Fibroblast of mammary gland (primary cell): ENCODE measurements at places on chromosomes 13 and 19.

DNA sequence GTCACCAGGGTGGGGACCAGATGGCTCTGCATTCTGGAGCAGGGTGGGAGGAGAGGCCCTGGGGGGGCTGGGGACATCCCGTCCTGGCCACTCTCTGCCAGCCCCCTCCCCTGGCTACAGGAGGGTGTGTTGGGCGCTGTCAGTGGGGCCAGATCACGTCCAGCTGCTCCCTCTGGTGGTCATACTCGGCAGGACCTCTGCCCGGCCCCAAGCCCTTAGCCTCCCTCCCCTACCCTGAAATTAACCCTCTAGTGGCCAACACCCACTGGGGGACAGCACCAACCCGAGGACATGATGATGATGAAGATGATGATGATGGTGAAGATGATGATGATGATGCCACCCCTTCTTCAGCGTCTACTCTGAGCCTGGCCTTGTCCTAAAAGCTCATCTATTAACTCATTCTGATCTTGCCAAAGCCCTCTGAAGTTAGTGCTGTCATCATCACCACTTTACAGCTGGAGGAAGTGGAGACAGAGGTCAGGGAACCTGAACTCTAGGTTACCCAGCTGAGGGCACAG, 590 bp upstream of the LGI4 start:
- DNase-seq = peak; percentile 61

GRCh38 chr13:22114630-22115311, 443.9 kb downstream of the FGF9 start:
- DNase-seq = no peak

- peak; percentile 18 for DNase-seq
Observed at GRCh38 chr13:75226092-75226491, 255.9 kb downstream of the TBC1D4 start.

DNA sequence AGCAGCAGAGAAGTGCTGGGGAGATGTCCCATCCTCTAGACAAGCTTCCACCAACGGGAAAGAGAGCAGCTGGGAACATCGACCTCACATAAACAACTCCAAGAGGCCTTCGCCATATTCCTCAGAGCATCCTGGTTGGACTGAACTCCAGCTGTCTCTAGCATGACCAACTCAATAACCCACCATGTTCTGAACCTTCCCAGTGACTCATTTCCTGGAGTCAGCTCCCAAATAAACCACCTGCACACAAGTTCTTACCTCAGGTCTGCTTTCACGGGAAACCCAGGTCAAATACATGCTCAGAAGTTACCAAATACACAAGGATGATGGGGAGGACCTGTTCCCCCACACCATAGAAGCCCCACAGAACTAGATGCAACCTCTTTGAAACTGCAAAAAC, 878.5 kb downstream of the UQCRFS1 start:
- no peak for DNase-seq

DNA sequence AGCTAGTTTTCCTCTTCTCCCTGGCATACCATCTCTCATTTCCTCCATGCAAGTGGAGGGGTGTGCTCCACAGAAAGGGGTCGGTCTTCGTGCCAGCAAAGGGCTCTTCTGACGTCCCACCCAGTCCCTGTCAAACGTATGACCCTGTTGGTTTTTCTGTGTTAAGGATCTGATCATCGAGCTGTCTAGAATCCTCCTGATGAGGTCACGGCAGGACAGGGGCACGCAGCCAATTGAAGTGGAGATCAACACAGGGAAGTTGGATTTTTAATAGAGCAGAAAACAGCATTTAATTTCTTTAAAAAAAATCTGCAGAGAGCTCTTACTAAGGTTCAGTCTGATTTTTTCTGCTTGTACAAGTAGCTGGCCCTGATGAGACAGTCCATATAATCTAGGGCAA, 339.4 kb downstream of the TEX29 start:
- no peak for DNase-seq

DNA sequence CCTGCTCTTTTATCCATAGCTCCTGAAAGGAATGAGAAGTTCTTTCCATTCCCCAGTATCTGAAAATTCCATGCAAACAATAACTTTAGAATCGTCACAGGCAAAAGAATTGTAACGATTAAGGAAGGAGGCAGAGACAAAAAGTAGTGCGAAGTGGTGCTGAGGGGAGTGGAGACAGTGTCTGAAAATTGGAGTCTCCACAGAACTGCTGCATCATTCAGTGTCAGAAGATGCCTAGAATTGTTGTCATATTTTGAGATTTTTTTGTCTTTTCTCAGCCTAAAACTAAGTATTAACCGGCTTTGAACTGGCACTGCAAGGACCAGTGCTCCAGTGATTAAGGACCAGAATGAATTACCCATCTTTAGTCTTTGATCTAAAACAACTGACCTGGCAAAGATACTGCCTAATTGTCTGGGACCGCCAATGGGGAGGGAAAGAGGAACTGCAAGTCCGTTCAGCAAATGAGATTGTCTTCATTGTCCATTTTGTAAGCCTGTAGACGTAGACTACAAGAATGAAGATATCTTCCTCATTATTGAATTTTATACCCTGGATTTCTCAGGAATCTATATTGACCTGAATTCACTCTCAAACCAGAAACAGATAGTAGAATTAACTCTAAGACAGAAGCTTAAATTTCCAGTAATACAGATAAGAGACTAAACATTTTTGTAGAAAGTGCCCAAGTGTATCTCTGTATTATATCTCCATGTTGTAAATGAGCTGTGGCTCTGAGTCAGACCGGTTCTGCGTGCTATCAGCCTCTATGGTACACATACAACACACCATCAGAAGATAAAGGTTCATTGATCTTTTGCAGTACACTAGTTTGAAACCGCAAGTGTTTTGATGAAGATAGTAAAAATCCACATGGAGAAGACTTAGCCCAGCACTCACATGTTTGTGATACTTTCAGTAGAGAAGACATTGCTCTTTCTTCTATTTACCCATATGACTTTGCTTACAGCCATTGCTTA, 293.2 kb downstream of the EFNB2 start:
- no peak for DNase-seq

GRCh38 chr13:33087091-33087490, 70.9 kb downstream of the KL start:
- no peak for DNase-seq

- DNase-seq = no peak
Observed at GRCh38 chr19:8206147-8207087, 2.8 kb upstream of the CERS4 start.

DNA sequence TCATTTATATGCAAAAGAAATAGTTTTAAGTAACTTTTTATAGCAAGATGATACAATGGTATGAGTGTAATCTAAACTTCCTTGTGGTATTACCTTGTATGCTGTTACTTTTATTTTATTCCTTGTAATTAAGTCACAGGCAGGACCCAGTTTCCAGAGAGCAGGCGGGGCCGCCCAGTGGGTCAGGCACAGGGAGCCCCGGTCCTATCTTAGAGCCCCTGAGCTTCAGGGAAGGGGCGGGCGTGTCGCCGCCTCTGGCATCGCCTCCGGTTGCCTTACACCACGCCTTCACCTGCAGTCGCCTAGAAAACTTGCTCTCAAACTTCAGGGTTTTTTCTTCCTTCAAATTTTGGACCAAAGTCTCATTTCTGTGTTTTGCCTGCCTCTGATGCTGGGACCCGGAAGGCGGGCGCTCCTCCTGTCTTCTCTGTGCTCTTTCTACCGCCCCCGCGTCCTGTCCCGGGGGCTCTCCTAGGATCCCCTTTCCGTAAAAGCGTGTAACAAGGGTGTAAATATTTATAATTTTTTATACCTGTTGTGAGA, 10.2 kb downstream of the PLPPR3 start:
- no peak for DNase-seq

DNA sequence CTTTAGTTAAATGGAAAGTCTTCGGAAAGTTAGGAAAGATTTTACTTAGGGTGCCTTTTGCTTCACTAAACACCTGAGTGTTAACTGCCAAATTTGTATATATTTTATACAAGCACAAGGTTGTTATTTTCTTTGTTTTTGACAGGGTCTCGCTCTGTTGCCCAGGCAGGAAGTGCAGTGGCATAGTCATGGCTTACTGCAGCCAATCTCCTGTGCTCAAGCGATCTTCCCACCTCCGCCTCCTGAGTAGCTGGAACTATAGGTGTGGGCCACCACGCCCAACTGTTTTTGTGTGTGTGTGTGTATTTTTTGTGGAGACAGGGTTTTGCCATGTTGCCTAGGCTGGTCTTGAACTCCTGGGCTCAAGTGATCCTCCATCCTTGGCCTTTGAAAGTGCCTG, 16.2 kb downstream of the KCTD4 start:
- no peak for DNase-seq

DNA sequence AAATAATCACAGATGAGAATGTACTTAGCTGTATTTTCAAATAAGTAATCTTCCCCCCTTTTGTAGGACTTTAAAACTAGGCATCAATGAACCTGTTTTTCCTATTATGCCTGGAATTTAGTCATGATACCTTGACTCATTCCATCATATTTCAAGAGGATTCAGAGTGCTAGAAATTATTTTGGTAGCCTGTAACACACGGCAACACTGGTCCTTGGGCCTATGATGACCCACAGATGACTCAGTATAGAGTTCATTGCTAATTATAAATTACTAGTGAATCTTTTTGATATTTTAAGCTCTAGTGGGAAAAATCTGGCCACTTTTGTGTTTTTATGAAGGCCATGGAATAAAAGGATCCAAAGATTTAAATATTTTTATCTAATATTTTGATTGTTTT, 26.0 kb upstream of the GARRE1 start:
- DNase-seq = peak; percentile 46

GRCh38 chr13:54733639-54734038, 1705.0 kb downstream of the OLFM4 start:
- DNase-seq = no peak

- peak; percentile 89 for DNase-seq
Observed at GRCh38 chr19:36849701-36850558, 746 bp upstream of the ZNF345 start.

- no peak for DNase-seq
Observed at GRCh38 chr13:22773465-22773864, 407.3 kb upstream of the SGCG start.

DNA sequence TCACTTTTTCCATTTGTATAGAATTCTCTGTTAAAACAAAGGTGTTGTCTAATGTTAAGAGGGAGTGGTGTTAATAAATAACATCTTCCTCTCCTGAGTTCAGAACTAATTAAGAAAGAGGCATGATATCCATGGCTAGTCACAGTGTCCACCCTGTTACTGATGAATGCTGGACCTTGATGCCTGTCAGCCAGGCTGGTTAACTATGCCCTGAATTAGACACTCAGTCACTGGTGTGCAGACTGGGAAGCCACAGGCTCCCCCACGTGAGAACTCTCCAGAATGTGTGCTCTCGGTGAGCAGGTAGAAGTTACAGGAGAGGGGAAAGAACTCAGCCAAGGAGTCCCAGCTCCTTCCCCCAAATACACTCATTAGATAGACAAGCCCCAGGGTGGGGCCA, 56.1 kb upstream of the RNF113B start:
- no peak for DNase-seq
